ENCODE measurements at places on chromosomes 1 and 21.
A peak's percentile ranks its signal among the peaks of the same experiment; 100 is the strongest.

DNA sequence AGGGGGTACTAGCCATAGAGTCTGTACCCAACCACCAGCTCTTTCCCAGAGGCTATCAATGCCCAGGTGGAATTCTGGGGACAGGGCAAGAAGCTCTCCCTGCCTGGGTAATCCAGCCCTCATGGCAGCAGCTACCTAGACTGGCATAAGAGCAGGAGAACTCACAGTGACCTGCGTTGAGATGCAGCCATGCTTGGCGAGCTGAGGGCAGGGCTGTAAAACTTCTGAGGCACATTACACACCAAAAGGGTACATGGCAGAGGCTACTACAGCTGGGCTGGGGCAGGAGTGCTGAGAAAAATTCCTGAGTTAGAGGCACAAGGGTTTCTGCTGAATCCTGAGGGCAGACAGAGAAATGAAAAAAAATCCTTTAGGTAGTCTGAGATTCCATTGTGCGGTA lies 927.9 kb upstream of the B3GALT2 start:
- DNase-seq, result no peak

- DNase-seq, result no peak
Measured at GRCh38 chr1:181081395-181081794, 7.1 kb upstream of the IER5 start.

DNA sequence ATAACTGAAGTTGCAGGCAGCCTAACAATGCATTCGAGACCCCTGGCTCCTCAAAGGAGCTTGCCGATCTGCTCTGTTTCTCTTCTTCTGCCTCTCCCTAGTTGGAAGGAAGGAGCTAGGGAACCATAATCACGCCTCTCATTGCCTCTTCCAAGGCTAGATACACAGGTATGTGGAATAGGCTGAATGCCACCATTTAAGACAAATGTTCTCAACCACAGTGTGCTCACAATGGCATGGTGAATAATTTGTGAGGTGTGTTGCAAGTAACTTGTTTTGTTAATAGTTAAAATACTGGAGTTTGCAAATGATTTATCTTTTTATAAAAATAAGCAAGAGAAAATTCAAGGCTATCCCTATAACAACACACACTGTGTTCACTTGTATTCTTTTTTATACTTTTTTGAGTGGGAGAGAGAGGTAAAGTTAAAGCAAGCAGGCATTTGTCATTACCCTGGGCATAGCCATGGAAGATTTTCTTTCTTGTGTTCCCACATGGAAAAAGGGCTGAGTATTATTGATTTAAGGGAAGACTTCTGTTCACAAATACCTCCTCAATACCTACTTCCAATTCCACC lies 45.4 kb upstream of the SYT6 start:
- no peak for DNase-seq

DNA sequence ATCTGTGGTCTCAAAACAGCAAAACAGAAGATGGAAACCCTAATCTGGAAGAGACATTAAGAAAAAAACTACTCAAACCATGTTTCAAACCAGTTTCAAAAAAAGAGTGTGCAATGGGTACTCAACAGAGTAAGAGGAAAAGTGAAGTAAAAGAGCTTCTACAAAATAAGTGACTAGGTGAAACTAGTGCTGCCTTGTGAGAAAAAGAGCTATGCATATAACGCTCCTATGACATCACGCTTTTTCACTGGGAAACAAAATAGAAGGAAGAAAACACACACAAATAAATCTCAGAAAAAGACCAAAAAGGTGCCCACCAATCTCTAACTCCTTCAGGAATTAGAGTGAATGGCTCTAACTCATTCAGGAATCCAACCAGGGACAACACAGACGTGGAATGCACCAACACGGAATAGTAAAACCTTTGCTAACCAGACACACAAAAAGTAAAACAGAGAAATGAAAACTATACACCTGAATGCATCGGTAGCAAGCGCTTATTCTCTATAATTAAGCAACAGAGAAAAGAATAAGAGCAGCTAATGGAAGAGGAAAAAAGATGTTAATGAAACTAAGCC lies 1.3 kb downstream of the FOXJ3 start:
- DNase-seq, result no peak

- no peak for DNase-seq
Measured at GRCh38 chr21:40901691-40902090, 54.7 kb upstream of the DSCAM start.

GRCh38 chr1:108747171-108747850 lies 837 bp downstream of the STXBP3 start:
- peak; percentile 69 for DNase-seq

GRCh38 chr1:33392639-33393038 lies 38.3 kb downstream of the PHC2 start:
- DNase-seq, result no peak

- DNase-seq, result peak; percentile 47
Measured at GRCh38 chr1:186152620-186153239, 222.3 kb downstream of the TPR start.

DNA sequence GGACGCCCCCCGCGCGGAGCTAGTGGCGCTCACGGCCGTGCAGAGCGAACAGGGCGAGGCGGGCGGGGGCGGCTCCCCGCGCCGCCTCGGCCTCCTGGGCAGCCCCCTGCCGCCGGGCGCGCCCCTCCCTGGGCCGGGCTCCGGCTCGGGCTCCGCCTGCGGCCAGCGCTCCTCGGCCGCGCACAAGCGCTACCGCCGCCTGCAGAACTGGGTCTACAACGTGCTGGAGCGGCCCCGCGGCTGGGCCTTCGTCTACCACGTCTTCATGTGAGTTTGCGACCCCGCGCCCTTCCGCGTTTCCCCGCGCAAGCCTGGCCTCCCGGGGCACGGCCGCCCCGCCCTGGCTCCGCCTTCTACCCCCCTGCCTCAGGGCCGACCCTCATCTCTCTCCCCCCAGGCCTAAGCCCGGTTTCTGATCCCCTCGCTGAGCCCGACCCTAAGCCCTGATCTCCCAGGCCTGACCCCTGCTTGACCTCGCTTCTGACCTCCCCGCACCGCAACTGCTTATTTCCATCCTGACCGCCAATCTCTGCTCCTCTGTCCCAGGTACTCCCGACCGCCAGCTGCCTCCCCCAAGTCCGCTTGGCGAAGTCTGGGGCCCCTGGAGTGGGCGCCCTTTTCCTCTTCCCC lies 669 bp downstream of the KCNQ4 start:
- DNase-seq, result no peak

GRCh38 chr1:9181990-9182783 lies 52.4 kb upstream of the H6PD start:
- DNase-seq, result no peak

DNA sequence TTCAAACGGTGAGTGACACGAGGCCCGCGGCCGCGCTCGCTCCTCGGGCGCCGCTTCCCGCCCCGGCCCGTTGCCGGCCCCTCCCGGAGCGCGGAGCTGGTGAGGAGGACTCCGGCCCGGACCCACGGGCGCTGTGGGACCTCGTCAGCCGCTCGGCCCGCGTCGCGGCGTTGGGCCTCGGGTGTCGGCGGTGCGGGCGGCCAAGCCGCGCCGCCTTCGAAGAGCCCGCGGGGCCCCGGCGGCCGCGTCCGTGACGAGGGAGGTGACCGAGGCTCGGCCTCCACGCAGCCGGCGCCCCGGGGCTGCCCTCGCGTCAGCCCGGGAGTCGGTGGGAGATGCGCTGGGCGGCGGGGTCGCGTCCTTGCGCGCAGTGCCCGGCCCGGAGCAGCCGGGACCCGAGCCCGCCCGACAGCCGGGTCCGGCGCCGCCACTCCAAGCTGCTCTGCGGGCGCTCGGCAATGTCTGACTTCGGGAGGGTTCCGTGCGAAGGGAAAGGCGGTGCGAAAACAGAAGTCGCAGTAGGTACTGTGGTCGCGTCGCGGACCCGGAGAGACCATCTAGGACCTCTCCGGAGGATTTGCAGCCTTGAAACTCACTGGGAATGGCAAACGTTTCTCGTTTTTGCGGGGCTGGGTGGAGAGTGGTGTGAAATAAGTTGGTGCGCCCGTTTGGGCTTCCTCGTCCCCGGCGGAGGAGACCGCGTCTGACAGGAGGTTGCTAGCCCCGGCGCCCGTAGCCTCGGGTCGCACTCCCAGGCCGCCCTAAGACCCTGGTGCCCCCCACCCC lies 829 bp downstream of the SPEN start:
- DNase-seq, result no peak

GRCh38 chr1:224592636-224593582 lies 23.2 kb upstream of the CNIH3 start:
- DNase-seq, result peak; percentile 86

DNA sequence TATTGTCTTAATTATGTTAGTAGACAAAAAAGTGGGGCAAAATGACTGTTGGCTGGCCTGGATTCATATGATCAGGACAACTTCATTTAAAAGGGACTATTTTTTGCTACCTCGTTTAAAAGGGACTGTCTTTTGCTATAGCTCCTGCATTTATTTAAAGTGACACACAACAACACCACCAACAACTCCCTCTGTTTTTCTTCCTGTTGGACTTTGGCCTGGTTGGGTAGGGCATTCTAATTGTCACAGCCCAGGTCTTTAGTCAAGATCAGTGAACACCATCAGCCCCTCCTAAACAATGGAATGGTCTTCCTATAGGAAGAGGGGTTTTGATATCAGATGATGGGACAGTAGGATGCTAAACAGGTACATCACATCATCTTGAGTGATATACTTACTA lies 241.8 kb downstream of the GPR52 start:
- DNase-seq, result no peak

DNA sequence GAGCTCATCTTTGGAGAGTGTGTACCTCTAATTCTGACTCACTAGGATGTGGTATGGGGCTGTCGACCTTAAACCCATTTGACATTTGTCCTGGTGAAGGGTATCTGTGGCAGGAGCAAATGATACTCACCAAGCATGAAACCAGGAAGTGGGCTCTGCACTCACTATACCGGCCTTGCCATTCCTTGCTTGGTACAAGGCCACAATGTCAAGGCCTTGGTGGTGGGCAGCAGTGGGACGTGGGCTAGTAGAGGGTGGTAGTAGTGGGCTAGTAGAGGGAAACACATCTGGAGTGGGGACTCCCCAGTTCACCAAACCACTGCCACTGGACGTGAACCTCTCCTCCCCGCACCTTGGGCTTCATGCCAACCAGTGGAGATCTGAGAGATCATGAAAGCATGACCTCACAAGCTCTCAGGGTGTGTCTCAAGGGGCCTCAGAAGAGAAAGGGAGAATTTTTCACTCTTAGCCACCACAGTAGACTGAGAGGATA lies 11.5 kb downstream of the TNFSF4 start:
- no peak for DNase-seq

DNA sequence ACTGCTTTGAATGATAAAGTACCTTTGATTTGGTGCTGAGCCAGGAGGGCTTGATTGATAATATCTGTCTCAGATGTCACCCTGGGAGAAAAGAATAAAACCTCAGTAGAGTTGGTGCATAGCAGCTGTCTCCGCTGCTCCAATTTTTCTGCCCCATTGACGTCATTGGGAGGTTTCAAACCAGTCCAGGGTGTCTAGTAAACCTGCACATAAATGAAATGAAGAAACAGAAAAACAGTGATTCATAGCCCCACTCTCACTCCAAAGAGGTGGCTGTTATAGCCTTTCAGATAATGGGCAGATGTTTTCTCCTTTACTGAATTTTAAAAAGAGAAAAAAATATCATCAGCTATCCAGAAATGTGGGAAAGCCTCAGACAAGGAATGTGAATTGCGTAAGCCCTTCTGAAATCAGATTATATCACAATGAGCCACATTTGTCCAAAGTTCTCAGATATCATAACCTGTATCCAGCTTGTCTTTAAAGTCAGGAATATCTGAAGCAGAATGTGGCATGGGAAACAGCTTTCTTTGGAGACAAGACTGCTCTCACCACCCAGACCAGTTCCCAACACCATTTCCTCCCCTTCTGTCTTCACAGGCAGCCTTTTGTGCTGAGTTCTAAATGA lies 351.3 kb upstream of the SGIP1 start:
- peak; percentile 80 for DNase-seq

DNA sequence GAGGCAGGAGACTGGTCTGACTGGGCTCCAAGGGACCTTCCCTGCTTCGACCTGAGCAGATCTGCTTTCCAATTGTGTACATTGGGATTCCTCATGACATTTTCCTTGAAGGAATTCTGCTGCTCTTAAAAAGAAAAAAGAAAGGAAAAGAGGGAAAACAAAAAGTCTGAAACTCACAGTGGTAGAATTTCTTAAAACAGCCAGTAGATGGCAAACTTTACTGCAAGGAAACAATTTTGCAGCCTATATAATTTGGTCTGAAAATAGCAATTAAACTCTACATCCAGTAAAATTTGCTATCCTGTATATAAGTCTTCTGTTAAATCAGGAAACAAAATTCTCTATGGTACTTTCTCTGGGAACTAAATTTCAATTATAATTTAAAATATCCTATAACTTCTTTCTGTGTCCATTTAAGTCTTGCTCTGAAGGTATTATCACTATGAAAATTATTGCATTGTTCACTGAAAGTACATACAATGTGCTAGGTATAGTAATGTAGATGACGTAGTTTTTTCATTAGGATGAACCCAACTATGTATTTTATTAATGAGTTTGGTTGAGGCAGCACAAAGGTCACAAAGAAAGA lies 59.8 kb downstream of the CRB1 start:
- DNase-seq, result no peak

DNA sequence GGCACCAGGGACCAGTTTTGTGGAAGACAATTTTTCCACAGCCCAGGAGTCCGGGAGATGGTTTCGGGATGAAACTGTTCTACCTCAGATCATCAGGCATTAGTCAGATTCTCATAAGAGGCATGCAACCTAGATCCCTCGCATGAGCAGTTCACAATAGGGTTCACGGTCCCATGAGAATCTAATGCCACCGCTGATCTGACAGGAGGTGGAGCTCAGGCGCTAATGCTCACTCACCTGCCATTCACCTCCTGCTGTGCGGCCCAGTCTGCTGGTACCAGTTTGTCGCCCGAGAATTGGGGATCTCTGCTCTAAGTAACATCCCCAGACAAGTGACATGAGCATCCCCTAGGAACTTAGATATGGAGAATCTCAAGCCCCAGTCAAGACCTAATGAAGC lies 180.7 kb downstream of the COQ8A start:
- DNase-seq, result no peak

- DNase-seq, result no peak
Measured at GRCh38 chr1:67740543-67740942, 55.5 kb downstream of the GADD45A start.

- peak; percentile 90 for DNase-seq
Measured at GRCh38 chr1:117826540-117827078, 102.8 kb downstream of the GDAP2 start.

DNA sequence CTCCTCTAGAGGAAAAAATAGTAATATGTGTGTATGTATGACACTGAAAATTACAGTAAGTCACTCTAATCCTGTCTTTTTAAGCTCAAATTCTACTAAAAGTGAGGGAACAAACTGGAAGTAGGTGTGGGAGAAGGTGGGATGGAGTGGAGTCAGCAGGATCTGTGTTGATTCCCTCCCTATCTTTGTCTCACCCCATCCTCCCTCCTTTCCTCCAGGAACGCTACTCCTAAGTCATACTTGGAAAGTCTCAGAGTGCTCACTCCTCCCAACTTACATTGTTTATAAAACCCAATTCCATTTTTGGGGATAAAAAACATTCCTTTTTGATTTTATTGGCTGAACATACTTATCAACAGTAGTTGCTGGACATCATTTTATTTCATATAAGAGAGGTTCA lies 14.9 kb upstream of the NUP133 start:
- DNase-seq, result no peak

DNA sequence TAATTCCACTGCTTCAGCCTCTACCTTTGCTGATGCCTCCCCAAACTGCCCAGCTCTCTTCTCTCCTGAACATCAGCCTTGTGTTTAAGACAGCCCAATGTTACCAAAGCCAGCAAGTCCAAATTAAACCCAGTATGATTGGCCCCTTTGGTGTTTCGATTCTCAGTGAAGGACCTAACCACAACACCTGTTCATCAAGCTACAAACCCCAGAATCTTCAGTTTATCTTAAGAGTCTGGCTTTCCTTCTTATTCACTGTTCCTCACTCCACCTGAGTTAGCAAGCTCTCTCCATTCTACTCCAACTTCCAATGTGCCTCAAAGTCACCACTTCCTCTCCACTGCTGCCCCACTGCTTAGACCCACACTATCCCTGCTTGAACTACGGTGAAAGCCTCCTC lies 25.5 kb upstream of the ITPKB start:
- DNase-seq, result no peak

Data from GM04504 (cell line).